ENCODE measurements at places on chromosomes 6 and 20.

DNA sequence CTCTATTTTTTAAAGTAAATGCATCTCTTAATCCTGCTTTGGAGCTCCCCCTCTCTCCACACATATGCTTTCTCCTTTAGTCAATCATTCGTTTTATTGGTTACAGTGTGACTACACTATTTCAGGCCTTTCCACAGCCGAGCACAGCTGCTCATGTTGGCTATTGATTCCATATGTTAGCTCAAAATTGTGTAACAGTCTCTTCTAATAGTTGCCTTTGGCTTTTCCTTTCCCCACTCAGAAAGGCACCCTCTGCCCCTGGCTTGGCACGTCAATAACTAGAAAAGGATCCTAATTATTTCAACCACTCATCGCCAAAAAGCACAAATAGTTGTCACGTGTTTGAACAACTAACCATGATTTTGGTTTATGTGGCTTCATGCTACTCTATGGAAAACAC is 410.3 kb upstream of the SLC35B3 start:
- DNase-seq: no peak

GRCh38 chr6:43890197-43891062 is 120.4 kb downstream of the VEGFA start:
- no peak for DNase-seq

DNA sequence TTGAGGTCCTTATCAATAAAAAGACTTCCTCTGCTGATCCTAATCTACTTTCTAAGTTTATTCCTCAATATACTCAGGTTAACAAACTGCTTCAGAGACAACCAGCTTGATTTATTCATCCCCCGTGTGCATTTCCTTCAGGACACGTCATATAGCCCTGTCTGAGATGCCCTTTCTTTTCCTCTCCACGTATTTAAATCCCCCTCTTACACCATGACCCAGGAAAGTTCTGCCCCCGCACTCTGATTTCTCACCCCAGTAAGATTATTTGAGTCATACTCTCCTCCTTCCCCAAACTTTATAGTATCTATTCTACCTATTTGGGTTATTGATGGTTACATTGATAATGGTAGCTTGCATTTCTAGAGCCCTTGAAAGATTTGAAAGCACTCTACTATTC is 9.8 kb upstream of the CGA start:
- DNase-seq: no peak

DNA sequence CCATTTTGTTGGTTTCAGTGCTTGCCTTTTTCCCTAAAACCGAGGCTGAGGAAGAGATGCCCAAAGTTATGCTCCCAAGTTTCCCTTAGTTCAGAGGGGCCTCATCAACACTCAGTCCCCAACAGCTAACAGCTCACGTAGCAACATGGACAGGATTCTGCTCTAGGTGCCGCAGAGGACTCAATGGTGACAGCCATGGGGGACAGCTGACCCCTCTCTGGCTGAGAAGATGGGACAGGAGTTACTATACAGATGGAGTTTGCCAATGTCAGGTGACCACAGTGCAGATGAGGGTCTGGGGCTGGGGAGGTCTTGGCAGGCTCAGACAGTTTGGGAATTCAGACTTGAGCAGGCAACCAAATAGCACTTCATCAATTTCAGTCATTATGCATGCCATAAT is 67.3 kb downstream of the NPEPL1 start:
- no peak for DNase-seq

DNA sequence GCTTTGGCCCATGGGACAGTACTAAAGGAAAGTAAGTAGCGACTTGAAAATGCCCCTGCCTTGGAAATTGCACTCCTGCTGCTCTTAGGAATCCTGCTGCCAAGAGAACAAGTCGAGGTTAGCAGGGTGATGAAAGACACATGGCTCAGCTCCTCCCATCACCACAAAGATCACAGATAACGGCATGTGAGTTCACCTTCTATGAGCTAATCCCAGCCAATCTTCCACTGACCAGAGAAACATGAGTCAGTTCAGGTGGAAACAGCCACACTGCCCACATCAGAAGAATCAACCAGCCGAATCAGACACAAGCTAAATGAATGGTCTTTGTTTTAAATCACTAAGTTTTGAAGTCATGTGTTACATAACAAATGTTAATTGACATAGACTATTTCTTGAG is 106.3 kb downstream of the PRKN start:
- no peak for DNase-seq
